T47D (cell line): ENCODE measurements at places on chromosomes 4 and X.

DNA sequence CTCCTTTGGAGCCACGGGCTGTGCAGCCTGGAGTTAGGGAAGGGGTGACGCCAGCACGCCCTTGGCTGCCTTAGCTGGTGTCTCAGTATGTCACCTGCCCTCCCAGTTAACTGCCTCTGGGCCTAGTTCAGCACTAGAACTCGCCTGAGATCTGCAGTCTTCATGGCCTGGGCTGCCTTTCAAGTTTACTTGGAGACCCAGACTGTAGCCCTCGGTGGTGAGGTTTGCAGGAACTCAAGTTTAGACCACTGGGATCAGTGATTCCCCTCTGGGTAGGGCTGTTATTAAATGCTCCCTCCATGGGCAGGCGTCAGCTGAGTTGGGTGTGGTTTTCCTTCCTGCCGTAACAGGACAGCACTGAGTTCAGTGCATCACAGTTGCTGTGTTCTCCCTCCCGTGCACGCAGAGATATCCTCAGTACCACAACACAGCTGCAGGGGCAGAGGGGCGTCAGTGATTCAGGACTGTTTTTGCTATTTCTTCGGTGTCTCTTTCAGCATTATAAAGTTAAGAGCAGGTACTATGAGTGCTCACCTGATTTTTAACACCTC, 30.5 kb downstream of the PLAC8 start:
- no peak for DNase-seq

DNA sequence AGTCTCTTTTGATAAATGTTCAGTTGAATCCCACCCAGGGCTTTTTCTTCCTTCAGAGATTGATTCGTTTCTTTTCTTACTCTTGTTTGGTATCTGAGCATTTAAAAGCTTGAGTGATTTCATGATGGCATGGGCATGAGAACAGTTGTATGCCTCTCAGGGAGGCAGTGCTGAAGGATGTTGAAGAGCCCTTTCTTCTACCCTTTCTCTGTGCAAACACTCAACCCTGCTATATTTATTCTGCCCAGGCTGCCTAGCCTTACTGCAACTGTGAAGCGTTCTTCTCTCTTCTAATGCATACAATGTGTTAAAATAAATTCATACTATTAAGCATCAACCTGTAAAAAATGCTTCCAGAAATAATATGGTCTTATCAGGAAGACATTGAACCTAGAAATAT, 367.6 kb upstream of the LCORL start:
- DNase-seq = no peak

GRCh38 chr4:2596611-2597010, 60.2 kb downstream of the FAM193A start:
- no peak for DNase-seq

DNA sequence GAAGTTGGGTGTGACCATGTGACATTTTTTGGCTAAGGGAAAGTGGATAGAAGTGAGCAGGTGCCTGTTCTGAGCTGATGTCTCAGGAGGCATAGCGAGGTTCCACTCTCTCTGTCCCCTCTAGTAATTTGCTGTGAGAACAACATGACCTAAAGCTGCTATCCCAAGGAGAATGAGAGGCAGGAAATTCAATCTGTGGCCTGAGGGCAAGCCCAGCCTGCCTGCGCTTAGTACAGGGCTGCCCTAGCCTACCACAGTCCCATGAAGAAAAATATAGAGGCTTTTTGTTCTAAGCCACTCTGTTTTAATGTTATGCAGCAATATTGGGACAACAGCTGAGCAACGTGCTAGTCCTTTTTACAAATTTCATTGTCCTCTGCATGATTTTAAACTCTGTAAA, 193.1 kb downstream of the LDB2 start:
- no peak for DNase-seq
